Endothelial cell (in vitro differentiated cells): ENCODE measurements at places on chromosomes 16 and 17. TPM values are rescaled to one million over a fixed set of nuclear protein-coding genes. Genes with fewer than 3 reads are reported as not detected.
A peak's percentile ranks its signal among the peaks of the same experiment; 100 is the strongest.

- no peak overlapping the region for H3K4me3 ChIP-seq
- no peaks in the 10 kb centered on the region for H3K4me1 ChIP-seq
- H3K27me3 ChIP-seq, result no peaks in the 10 kb centered on the region
- no peak for DNase-seq
- H3K27ac ChIP-seq, result no peak overlapping the region
- no peaks in the 10 kb centered on the region for H3K36me3 ChIP-seq
These were observed 888.6 kb downstream of the KCNJ2 start for GRCh38 chr17:71057938-71058337.

- DNase-seq, result no peak
- H3K4me1 ChIP-seq, result no peaks in the 10 kb centered on the region
- H3K27ac ChIP-seq, result no peak overlapping the region
- no peaks in the 10 kb centered on the region for H3K27me3 ChIP-seq
These were observed 201.1 kb upstream of the CDH13 start for GRCh38 chr16:82425661-82426060.

The OR1A1 gene
- total RNA-seq, result not detected

DNA sequence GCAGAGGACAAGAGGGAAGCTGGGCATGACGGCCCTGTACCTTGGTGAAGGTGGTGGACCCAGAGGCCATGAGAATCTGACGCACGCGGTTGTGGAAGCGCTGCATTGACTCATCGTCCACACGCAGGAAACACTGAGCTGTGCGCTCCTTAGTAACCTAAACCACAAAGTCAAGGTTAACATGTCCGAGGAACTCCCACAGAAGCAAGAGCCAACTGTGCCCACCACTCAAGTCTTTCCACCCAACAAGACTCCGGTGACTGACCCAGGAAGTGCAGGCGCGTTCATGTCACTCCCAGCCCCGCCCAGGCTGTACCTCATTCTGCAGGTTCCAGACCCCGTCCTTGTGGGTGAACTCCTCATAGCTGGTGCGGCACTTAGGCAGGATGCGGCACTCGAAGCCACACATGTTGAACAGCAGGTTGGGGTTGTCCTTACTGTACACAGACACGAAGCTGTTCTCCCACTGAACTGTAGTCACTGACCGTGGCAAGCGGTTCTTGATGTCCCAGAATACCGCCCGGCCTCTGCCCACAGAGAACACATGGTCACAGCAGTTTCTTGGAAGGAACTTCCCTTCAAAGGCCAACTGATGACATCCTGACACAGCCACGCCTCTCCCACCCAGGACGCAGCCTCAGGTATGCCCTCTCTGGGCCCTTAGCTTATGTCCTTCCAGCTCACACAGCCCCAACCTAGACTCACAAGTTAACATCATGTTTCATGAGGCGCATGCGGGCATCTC lies 11.5 kb downstream of the PRPF8 start:
- H3K36me3 ChIP-seq, result peaks cover 51% of the 10 kb centered on the region
- H3K27ac ChIP-seq, result no peak overlapping the region
- DNase-seq, result no peak
- H3K4me3 ChIP-seq, result no peak overlapping the region
- H3K27me3 ChIP-seq, result peaks cover 1% of the 10 kb centered on the region

DNA sequence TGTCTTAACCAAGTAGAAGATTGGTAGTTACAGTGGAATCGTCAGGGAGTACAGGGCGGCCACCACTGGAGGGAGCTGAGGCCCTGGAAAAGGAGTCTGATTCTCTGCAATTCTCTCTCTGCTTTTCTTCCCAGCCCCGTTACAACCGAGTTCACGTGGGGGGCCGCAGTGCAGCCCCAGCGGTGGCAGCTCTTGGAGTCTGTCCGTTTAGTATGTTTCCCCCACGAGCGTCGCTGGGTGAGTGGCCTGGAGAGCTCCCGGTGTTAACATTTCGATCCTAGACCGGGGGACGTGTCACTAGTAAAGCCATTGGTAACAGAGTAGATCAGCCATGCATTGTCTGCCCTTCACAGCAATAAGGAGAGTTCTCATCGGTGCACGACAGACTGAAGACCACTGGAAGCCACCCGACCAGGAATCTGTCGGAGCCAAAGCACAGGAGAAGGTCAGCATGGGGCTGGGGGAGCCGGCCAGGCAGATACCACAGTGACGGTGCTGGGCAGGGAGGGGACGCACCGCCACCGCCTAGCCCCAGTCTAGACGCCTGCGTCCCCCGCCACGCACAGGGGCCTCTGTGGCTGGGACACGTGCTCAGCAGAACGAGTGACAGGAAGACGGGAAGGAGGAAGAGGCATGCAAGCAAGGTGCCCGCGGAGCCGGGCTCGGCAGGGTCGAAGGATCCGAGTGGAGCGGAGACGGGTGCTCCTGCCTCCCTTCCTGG lies 15.7 kb downstream of the SLC16A3 start:
- no peak for DNase-seq
- H3K27me3 ChIP-seq, result peaks cover 20% of the 10 kb centered on the region
- H3K4me1 ChIP-seq, result peaks cover 25% of the 10 kb centered on the region
- H3K36me3 ChIP-seq, result peaks cover 48% of the 10 kb centered on the region
- H3K4me3 ChIP-seq, result peak overlapping the region; percentile 81
